Progenitor cell of endocrine pancreas (in vitro differentiated cells): ENCODE measurements at places on chromosomes 2 and 18.

DNA sequence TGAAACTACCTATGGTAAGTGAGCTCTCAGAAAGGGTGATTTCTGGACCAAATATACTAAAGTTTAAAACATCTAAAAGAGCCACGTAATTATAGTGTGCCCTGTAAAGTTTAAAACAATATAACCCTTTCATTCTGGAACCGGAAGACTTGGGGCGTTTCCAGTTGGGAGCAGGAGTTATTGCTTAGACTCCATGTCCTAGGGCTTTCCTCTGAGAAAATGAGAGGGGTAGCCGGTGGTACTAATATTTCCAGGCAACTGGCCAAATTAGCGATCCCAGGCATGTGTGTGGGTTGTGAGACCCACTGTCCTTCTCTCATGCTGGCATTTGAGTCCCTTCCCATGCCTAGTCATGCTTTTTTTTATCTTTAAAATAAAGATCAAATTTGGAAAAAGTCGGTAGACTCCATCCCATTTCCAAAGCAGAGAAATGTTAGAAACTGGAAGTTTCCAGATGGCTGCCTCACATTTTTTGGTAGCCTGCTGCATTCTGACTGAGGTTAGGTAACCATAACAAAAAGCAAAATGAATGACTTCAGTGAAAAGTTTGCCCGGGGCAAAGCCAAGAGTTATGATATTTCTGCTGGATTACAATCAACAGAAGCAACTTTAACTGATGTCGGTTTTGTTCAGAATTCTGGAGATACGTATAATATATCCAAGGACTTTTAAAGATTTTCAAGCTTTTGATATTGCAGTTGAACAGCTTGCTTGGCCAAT lies 227.4 kb downstream of the SS18 start:
- no peak overlapping the region for H3K4me3 ChIP-seq
- no peaks in the 10 kb centered on the region for H3K36me3 ChIP-seq
- no peaks in the 10 kb centered on the region for H3K4me1 ChIP-seq
- peaks cover 3% of the 10 kb centered on the region for H3K27me3 ChIP-seq

DNA sequence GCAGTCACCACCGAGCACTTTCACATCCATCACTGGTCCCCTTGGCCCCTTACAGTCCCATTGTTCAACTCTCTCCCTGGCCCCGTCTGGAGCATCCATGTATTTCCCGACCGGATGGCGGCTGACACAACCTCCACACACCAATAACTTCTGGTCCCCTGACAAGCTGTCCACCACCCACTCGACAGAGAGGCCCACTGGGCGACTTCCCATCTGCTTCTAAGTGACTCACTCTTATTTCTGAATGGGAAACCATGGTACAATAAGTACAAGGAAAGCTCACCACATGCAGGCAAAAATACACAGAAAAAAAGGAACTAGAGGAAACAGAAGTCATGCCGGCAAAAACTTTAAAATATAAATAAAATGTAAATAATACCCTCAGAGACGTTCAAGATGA lies 82.9 kb upstream of the RAB12 start:
- H3K27ac ChIP-seq, result no peak overlapping the region
- no peak for DNase-seq
- H3K4me1 ChIP-seq, result no peaks in the 10 kb centered on the region
- no peaks in the 10 kb centered on the region for H3K36me3 ChIP-seq
- no peak overlapping the region for H3K4me3 ChIP-seq

GRCh38 chr2:219350710-219351221 lies 18.2 kb upstream of the RESP18 start:
- no peak for DNase-seq
- H3K4me3 ChIP-seq, result no peak overlapping the region
- H3K4me1 ChIP-seq, result peaks cover 18% of the 10 kb centered on the region
- H3K36me3 ChIP-seq, result no peaks in the 10 kb centered on the region
- no peak overlapping the region for H3K27ac ChIP-seq

DNA sequence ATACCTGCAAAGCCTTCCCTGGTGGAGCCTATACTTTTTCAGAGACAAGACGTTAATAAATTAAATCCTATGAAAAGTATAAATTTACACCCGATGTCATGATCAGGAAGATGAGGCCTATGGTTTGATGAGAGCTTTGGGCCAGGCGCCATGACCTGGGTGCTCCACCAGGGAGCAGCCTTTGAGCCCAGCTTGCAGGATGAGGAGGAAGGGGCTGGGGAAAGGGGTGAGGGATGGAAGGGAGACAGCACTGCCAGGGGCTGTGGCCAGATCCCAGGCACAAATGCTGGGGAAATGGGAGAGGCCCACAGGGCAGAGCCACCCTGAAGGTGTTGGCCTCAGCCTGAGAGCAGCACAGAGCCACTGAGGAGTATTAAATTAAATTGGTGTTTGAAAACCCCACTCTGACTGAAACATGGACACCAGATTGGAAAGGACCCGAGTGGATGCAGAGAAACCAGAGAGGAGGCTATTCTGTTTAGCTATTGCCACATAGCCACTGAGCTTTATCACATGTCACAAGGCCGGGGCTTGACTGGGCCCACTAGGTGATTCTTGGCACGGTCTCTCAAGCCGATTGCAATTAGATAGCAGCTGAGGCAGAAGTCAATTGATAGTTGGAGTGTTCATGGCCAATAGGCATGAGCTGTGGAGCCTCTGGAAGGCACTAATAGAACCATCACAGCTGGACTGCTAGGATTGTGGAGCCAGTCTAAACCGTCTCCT lies 9.6 kb upstream of the FAHD2A start:
- no peak overlapping the region for H3K4me3 ChIP-seq
- H3K27me3 ChIP-seq, result peaks cover 43% of the 10 kb centered on the region
- no peaks in the 10 kb centered on the region for H3K36me3 ChIP-seq
- DNase-seq, result no peak
- no peak overlapping the region for H3K27ac ChIP-seq

DNA sequence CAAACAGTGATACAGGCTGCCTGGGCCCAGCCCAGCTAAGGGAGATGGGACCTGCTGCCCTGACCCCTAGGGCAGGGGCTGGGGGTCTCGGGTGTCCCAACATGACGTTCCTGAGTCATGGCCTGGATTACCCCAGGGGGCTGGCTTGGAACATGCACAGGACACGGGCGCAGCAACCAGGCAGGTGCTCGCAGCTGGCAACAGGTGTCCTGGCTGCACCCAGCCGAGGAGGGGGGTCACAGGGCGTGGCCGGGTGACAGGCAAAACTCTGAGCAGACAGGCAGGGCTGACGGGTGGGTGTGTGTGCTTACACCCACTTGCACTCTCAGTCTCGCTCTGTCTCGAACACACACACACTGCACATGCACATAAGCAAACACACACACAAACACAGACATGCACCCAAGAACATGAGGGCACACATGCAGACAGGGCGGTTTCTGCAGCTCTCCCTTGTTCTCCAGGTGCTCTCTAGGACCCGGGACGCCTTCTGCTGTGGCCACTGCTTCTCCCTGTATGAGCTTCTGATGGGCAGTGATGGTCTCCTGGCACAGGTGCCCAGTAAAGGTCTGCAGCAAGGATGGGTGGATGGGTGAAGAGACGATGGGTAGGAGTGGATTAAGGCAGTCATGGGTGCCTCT lies 33.7 kb upstream of the TAF1B start:
- H3K27me3 ChIP-seq, result peaks cover 22% of the 10 kb centered on the region
- DNase-seq, result no peak
- H3K4me3 ChIP-seq, result no peak overlapping the region

DNA sequence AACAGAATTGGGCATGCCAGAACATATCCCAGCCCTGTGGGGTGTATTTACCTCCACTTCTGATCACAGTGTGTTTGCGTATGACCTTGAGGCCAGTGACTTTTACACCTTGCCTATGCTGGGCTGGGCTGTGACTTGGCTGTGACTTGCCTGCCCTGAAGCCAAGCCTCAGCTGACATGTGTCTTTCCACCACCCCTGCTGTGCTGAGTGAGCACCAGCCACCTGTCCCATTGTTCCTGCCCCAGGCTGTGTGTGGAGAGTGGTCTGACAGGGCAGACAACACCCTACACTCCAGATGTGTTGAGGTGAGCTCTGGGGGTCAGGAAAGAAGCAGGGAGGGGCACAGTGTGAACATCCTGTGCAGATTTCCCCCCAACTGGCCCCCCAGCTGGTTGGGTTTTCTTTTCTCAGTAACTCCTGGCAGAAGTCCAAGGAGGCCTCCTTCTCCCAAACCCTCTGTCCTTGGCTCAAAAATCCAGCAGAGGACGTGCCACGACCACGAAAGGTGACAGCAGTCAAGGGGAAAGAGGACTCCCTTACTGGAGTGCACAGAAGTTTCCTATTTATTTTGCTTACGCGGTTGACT lies 5.1 kb upstream of the STEAP3 start:
- no peak overlapping the region for H3K4me3 ChIP-seq
- peaks cover 2% of the 10 kb centered on the region for H3K4me1 ChIP-seq
- H3K36me3 ChIP-seq, result no peaks in the 10 kb centered on the region
- DNase-seq, result no peak

- H3K4me1 ChIP-seq, result peaks cover 41% of the 10 kb centered on the region
- no peaks in the 10 kb centered on the region for H3K36me3 ChIP-seq
- DNase-seq, result no peak
- H3K27me3 ChIP-seq, result no peaks in the 10 kb centered on the region
- H3K27ac ChIP-seq, result peak overlapping the region; percentile 93
- peak overlapping the region; percentile 12 for H3K4me3 ChIP-seq
Observed at GRCh38 chr2:43193652-43194120, 32.7 kb downstream of the ZFP36L2 start.

- DNase-seq, result no peak
- H3K27ac ChIP-seq, result no peak overlapping the region
- peaks cover 10% of the 10 kb centered on the region for H3K36me3 ChIP-seq
- no peaks in the 10 kb centered on the region for H3K27me3 ChIP-seq
- H3K4me1 ChIP-seq, result peaks cover 42% of the 10 kb centered on the region
- no peak overlapping the region for H3K4me3 ChIP-seq
Observed at GRCh38 chr2:30150786-30151185, 4.0 kb downstream of the YPEL5 start.

- no peaks in the 10 kb centered on the region for H3K27me3 ChIP-seq
- H3K4me3 ChIP-seq, result no peak overlapping the region
- peaks cover 1% of the 10 kb centered on the region for H3K36me3 ChIP-seq
- DNase-seq, result no peak
- peaks cover 8% of the 10 kb centered on the region for H3K4me1 ChIP-seq
Observed at GRCh38 chr2:137291836-137292570, 526.7 kb downstream of the THSD7B start.
